ENCODE measurements at places on chromosomes 4 and X.

DNA sequence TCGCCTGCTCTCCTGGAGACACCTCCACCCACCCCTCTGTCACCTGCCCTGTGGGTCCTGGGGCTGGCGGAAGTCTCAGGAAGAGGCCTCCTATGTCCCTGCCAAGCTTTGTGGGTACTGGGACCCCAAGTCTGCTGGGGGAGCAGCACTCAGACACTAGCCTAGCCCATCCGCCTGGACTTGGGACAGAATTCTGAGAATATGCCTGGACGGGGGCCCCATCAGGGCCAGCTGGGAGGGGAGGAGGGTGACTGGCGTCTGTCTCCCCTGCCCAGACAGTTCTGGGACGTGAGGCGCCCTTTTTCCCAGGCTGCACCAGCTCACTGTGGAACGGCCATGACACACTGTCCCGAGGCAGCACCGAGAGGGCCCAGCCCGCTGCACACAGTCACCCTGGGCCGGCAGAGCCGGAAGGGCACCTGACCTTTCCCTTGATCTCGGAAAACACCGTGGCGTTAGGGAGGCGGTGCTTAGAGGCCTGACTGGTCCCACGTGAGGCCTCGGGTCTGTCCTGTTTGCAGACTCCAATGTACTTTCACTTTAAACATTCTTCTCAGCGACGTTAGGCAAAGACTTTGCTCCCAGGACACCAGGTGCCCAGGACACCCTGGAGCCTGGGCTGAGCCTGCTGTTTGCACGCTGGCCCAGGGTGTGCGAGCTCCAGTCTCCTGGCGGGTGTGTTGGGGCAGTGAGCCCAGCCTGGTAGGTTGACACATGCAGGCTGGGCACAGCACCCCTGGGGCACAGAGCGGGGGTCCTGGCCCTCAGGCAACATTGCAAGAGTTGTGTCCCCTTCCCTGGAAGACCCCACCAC is 700 bp downstream of the SLC26A1 start:
- DNase-seq, result no peak

- no peak for DNase-seq
Observed at GRCh38 chr4:125484912-125485311, 170.2 kb downstream of the FAT4 start.

DNA sequence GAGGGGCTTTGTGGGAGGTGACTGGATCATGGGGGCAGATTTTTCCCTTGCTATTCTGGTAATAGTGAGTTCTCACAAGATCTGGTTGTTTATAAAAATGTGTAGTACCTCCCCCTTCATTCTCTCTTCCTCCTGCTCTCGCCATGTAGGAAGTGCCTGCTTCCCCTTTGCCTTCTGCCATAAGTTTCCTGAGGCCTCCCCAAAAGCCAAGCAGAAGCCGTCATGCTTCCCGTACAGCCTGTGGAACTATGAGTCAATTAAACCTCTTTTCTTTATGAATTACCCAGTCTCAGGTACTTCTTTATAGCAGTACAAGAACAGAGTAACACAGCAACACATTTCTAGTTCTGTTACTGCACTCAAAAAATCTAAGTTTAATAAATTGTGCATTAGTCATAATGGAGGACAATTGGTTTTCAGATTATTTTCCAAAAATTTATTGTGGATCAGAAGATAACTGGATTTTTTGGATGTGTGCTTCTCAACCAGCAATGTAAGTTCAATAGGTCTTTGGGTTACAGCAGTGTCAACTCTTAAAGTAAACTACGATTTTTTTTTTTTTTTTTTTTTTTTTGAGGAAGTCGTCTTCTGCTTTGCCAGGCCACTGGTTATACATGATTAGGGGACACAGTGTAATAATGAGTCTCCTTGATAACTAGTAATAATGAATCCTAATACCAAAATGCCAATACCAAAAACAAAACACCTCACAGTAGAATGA is 69.9 kb downstream of the CHIC2 start:
- DNase-seq, result no peak

GRCh38 chr4:94595880-94596483 is 144.2 kb downstream of the PDLIM5 start:
- DNase-seq, result peak; percentile 50

- DNase-seq, result no peak
Observed at GRCh38 chr4:165294907-165295306, 32.6 kb upstream of the MSMO1 start.

- DNase-seq, result peak; percentile 25
Observed at GRCh38 chrX:17617806-17618205, 119.5 kb upstream of the SCML1 start.

GRCh38 chrX:116499780-116500179 is 37.0 kb upstream of the CT83 start:
- no peak for DNase-seq

GRCh38 chr4:74623041-74623440 is 171.3 kb downstream of the BTC start:
- DNase-seq, result peak; percentile 47

DNA sequence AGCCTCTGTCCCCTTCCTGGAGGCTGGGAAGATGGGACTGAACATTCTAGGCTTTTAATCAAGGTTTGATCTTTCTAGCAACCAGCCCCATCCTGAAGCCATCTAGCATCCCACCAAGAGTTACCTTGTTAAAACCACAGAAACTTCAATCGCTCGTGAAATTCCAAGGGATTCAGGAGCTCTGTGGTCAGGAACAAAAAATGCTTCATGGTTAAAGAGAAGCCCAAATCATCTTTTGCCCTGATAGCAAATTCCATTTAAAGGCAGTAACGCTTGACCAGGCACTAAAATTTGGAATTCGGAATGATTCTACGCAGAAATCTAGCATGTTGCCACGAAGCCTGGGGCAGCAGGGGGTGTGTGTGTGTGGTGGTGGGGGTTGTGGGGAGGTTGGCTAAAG is 47.8 kb downstream of the CASP6 start:
- no peak for DNase-seq

- no peak for DNase-seq
Observed at GRCh38 chr4:8600266-8600665, 7.7 kb downstream of the CPZ start.

DNA sequence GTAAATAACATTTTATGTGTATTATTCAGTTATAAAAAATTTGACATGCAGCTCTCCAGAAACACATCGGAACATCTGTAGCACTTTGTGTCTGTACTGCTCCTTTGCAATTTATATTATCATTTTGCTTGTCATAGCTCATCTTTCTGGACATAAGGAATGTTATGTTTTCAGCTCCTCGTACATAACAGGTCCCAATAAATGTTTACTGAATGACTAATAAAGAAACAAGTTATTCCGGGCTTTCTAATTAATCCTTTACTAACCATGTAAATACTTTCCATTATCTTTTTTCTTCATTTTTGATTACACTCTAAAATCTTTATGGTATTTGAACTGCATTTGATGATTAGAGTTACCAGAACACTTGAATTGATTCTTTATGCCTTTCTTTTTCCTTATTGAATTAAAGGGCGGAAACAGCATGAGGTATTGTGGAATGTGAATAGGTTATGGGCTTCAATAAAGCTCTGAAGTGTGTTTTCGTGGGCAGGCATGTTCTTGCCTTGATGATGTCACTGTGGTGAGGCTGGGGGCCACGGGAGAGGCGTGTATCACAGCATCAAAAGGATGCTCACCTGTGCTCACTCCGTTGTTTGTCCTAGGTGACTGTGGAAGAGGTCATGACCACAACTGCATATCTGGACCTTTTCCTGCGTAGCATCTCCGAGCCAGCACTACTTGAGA is 131.6 kb downstream of the GATB start:
- no peak for DNase-seq

GRCh38 chr4:14193601-14194000 is 566.1 kb upstream of the BOD1L1 start:
- DNase-seq, result no peak

DNA sequence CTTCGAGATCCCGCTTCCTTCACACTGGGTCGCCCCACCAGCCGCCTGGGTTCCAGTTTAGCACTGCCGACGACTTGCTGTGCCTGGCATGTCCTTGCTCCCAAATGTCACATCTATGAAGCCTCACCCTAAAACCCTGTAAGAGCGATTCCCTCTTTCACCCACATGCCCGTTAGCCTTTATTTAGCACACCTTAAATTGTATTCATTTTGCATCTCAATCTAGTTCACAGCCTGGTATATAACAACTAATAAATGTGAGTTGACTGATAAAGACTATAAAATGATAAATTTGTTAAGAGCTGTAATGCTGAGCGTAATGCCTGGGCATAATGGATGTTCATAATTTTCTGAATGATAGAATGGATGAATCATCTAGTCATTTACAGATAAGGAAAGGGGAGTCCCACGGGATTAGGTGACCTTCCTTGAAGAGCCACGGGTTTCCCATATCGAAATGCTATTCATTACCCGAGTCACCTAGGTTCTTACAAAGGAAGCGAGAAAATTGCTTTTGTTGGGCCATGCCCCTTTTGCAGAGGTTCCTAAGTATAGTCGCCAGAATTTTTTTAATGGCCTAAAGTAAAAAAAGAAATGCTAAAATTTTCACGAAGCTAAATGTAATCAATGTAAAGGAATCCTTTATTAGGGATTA is 1.1 kb upstream of the AP1S2 start:
- no peak for DNase-seq

DNA sequence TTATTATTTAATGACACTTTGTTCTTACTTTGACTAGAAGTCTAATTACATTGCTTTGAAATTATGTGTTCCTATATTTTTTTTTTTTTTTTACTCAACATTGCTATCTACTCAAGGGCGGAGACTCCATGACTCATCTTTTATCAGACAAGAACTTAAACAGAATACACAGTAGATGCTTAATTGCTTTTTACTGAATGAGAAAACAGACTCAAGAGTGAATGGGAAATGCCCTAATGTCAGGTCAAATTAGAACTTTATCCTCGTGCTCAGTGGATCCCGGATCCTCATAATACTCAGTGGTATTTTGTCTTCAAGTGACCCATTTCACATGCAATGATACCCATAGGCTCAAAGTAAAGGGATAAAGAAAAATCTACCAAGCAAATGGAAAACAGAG is 954.5 kb upstream of the IGFBP7 start:
- no peak for DNase-seq

DNA sequence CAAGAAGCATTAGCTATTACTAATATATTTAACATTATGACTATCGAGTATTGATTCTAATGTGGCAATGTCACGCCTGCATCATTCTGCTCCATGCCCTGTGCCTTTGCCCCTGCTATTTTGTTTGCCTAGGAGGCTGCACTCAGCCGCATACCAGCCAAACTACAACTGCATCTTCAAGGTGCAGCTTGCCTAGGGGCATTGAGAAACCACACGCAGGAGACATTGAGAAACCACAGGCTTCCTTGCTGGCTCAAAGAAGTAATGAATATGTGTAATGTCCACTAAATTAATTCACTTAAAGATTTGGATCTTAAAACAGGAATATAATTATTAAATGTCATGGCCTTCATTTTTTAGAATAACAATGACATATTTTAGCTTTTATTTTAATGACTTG is 683.6 kb upstream of the TENM3 start:
- DNase-seq, result no peak

DNA sequence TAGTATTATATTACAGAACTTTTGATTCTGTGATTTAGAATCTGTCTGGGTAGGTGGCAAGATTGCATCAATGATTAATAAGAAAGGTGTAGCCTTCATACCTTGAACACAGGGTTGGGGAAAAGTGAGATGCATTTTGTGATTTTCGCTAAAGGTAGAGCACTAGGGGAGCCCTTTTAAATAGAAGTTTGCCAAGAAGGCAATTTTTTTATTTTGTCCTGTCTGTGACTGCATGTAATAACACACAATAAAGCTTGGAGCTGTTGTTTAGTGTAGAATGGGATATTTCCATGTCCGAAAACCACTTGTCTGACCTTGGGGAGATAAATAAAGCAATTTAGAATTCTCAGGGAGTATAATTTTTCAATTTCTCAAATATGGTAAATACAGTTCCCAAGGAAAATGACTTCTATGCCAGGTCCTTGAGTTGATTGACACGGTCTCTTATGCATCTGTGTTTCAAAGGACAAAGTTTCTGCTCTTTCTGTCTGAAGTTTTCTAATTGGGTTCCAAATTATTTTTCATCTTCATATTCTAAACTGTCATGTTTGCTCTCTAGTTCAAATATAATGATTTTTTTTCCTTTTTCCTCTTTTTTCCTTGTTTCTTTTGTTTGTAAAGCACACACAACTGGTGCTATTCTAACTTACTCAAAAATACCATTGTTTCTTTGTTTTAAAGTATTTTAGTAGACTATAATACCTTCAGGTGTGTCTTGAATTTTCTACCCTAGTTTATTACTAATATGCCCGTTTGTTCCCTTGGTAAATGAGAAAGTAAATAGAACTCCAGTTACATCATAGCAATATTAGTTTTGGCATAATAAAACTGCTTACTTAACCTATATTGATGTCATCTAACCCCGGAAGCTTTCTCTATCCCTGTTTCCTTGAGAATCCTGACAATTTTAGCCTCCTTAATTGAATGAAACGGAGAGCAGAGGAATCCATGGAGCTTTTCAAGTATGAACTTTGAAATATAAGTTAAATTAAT is 87.8 kb upstream of the BMPR1B start:
- no peak for DNase-seq

DNA sequence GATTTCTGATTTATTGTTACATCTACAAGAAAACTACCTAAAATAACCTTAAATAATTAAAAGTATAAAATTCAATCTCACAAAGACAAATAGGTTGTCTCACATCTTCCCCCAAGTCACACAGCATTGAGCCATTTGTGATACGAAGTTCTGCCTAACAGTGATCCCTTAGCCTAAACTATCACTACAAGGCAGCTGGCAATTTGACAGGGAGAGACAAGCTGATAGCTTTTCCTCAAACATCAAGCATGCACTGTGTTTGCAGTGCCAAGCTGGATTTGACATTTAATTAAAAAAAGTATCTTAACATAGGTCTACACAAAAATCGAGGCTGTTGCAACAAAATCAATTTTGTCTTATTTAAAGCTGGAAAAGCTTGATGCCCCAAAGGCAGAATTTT is 464.7 kb upstream of the TRAM1L1 start:
- no peak for DNase-seq

DNA sequence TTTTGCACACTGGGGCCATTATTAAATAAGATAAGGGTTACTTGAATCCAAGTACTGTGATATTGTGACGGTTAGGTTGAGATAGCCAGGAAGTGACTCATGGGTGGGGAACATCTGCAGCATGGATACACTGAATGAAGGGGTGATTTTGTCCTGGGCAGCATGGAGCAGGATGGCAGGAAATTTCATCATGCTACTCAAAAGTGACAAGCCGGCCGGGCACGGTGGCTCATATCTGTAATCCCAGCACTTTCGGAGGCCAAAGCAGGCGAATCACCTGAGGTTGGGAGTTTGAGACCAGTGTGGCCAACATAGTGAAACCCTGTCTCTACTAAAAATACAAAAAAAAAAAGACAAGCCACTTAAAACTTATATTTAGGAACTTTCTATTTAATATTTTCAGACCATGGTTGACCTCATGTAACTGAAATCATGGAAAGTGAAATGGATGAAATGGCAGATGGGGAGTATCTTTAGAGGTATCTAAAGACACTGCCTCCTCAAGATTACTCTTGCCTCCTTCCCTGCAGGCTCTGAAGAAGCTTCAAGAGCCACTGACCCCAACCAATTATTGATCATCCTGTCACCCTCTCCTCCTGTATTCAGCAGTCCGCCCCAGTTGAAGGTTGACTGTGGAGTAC is 3.9 kb upstream of the TRIM60 start:
- no peak for DNase-seq
